ENCODE measurements at places on chromosomes 11 and 22.

DNA sequence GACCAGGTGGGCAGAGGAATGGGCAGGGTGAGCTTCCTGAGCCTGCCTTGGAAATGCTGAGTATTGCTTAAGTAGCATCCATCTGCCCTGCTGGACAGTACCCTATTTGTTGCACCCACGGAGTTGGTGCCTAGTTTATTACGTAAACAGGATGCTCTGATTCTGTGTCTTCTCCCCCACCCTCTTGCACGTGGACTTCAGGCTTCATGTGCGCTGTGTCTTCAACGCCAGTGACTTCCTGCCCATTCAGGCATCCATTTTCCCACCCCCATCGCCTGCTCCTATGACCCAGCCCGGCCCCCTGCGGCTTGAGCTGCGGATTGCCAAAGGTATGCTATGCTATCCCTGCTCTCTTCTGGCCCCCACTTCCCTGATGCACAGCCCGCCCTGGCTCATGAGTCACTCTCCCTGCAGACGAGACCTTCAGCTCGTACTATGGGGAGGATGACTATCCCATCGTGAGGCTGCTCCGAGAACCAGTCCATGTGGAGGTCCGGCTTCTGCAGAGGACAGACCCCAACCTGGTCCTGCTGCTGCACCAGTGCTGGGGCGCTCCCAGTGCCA, 5.7 kb downstream of the ZP1 start:
- peak; percentile 97 for DNase-seq

DNA sequence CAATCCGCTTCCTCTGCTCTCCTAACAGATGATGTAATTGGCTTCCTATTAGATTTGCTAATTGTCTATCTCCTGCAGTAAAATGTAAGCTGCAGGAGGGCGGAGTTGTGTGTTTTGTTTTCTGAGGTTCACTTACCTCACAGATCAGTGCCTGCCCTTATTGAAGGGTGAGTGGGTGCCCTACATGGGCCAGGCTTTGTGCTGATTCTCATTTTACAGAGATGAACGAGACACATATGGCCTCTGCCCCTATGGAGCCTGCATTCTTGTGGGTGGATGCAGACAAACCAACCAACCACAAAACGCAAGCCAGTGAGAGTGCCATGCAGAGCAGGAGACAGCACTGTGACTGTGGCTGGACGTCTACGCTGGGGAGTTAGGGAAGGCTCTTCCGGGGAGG, 9.9 kb downstream of the TESMIN start:
- DNase-seq = peak; percentile 15

DNA sequence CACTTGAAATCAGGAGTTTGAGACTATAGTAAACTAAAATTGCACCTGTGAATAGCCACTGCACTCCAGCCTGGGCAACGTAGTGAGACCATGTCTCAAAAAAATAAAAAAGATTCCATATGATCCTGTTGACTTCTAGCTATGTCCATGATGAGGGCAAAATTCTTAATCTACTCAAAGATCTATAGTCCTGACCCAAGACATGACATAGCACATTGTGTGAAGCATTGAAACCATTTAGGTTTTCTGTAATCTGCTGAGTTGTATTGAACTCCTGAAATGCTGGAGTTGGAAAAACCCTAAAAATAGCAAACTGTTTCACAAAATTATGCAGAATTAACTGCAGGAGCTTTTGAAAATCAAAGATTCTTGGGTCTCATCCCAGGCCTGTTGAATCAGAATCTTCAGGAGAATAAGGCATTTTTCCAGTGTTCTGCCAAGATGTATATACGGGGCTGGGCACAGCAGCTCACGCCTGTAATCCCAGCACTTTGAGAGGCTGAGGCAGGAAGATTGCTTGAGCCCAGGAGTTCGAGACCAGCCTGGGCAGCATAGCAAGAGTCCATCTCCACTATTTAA, 29.8 kb upstream of the LDHA start:
- DNase-seq = peak; percentile 6

DNA sequence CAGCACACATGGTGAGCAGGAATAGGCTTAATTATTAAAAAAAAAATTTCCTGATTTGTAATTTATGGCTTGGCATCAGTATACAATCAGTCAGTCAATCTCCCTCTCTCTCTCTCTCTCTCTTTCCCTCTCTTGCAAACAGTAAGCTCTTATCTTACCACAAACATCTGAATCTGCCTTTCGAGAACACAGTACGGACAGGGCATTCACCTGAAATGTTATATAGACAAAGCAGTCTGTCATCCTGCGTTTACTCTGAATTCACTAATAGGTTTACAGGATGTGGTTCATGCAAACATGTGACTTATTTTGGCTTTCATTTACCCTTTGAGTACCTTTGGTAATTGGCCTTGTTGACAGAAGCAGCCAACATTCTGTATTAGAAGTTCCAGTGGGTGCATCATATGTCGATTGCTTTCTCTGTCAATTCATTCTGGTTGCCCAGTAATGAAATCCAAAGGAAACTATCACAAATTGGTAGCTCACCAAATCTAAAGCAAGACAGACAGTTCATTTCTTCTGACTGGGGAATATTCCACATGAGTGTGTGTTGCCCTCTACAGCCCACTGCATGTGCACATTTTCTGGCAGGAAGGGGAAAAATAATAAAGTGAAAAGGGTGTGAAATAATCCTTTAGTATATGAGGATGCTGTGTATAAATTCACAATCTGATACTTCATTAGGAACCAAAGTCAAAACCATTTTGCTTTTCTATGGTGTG, 1058.2 kb downstream of the LRRC4C start:
- no peak for DNase-seq

- peak; percentile 95 for DNase-seq
These were observed 195.8 kb downstream of the HIPK3 start for GRCh38 chr11:33452836-33453624.
